DND-41 (cell line): ENCODE measurements at places on chromosomes 11 and 22.

GRCh38 chr22:19108807-19109197 lies 13.4 kb downstream of the DGCR2 start:
- peak overlapping the region; percentile 71 for H3K27ac ChIP-seq
- no peak overlapping the region for H3K4me3 ChIP-seq
- H3K36me3 ChIP-seq, result peaks cover 12% of the 10 kb centered on the region; the same call in 1 of the 2 replicates
- peaks cover 30% of the 10 kb centered on the region for H3K4me1 ChIP-seq

DNA sequence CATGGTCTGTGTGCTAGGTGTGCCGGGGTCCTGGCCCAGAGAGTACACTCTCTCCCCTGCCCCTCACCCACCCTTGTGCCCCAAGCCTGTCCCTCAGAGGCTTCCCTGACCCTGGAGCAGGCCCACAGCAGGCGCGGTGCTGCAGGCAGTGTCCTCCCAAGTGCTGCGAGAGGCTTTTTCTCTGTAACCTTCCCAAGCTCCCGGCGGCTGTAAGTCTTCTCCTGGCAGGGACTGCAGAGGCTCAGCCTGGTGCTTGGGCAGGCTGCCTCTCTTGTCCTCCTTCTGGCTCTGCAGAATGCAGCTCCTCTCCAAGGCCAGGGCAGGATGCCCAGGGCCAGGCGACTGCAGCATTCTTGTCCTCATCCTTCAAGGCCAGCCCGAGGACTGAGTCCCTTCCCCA lies 15.9 kb downstream of the RFPL1 start:
- no peak overlapping the region for H3K4me3 ChIP-seq
- no peaks in the 10 kb centered on the region for H3K4me1 ChIP-seq
- DNase-seq, result no peak
- H3K36me3 ChIP-seq, result no peaks in the 10 kb centered on the region
- no peak overlapping the region for H3K27ac ChIP-seq

GRCh38 chr11:120709808-120710207 lies 198.3 kb downstream of the GRIK4 start:
- H3K36me3 ChIP-seq, result no peaks in the 10 kb centered on the region
- peaks cover 15% of the 10 kb centered on the region for H3K27me3 ChIP-seq
- H3K4me3 ChIP-seq, result no peak overlapping the region
- H3K4me1 ChIP-seq, result no peaks in the 10 kb centered on the region

DNA sequence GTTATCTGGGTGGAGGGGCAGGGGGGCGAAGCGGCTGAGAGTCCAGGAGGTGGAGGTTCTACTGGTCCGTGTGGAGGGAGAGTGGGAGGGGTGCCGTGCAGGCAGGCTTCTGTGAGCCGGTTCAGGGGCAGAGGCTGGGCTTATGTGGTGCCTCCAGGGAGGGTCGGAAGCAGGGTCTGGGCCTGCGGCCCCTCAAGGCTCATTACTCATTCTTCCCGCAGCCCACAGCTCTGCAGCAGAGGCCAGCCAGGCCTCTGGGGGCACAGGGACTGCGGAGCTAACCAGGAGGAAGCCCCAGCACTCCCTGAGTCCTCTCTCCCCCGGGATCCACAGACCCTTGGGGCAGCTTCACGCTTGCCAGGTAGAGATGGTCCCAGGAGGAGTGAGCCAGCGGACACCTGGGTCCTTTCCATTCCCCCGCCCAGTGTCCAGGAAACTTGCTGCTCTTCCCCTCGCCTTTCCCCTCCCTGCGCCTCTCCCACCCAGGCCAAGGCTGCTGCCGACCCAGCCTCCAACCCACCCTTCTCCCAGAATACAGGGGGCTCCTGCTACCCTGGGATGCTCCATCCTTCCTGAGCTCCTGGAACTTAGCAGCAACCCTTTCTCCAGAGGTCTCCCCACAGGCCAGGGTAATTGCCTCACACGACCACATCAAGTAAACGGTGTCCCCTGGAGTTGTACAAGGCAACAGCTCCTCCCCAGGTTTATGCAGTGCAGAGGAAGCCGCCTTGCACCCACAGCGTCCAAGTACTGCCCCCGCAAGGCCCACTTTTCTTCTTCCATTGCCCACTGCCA lies 6.3 kb downstream of the NRXN2 start:
- no peaks in the 10 kb centered on the region for H3K36me3 ChIP-seq
- no peak overlapping the region for H3K4me3 ChIP-seq
- peaks cover 10% of the 10 kb centered on the region for H3K27me3 ChIP-seq

- H3K27me3 ChIP-seq, result no peaks in the 10 kb centered on the region
- H3K4me1 ChIP-seq, result no peaks in the 10 kb centered on the region
- DNase-seq, result no peak
- H3K4me3 ChIP-seq, result no peak overlapping the region
Measured at GRCh38 chr11:33185756-33186155, 24.5 kb upstream of the CSTF3 start.

GRCh38 chr11:45097721-45098493 lies 48.5 kb upstream of the PRDM11 start:
- DNase-seq, result peak; percentile 81
- H3K27ac ChIP-seq, result no peak overlapping the region
- no peaks in the 10 kb centered on the region for H3K36me3 ChIP-seq
- no peaks in the 10 kb centered on the region for H3K27me3 ChIP-seq

GRCh38 chr11:75555079-75555811 lies 6.8 kb upstream of the SERPINH1 start:
- H3K27ac ChIP-seq, result no peak overlapping the region
- no peaks in the 10 kb centered on the region for H3K4me1 ChIP-seq
- no peak overlapping the region for H3K4me3 ChIP-seq
- H3K36me3 ChIP-seq, result no peaks in the 10 kb centered on the region
- DNase-seq, result no peak

DNA sequence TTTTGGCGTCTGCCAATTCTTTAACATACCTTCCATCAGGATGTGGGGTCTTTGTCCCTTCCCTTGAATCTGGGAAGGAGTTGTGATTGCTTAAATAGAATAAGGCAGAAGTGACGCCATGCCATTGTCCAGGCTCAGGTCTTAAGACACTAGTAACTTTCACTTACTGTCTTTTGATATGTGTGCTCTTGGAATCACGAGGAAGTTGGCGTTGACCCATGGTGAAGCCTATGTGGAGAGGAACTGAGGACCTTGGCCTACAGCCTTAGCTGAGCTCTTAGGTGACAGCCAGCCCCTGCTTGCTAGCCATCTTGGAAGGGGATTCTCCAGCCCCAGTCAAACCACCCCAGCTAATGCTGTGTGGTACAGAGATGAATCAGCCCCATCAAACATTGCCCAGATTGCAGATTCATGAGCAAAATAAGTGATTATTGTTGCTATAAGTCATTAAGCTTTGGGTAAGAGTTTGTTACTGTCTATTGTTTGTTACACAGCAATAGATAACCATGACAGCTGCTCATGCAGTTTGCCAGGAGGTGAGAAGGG lies 17.6 kb upstream of the CLPB start:
- H3K4me1 ChIP-seq, result no peaks in the 10 kb centered on the region
- no peak overlapping the region for H3K27ac ChIP-seq
- peaks cover 13% of the 10 kb centered on the region for H3K27me3 ChIP-seq
- DNase-seq, result no peak
- H3K36me3 ChIP-seq, result no peaks in the 10 kb centered on the region
- H3K4me3 ChIP-seq, result no peak overlapping the region

DNA sequence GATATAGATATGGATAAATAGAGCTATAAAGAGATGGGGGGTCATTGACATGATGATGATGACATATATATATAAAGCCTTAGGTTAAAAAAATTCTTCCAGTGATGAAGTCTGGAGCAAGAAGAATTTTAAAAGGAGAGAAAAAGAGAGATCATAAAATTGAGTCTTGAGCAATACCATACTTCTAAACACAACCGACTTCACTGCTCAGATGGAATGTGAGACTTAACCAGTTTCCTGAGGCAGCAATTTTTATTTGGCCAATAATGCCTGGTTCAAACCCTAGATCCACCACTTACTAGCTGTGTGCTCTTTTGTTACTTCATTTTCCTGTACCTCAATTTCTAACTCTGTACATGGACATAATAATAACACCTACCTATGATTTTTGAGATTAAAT lies 229.5 kb downstream of the TTC28 start:
- no peaks in the 10 kb centered on the region for H3K4me1 ChIP-seq
- H3K4me3 ChIP-seq, result no peak overlapping the region
- no peaks in the 10 kb centered on the region for H3K36me3 ChIP-seq
- no peak for DNase-seq
- H3K27ac ChIP-seq, result no peak overlapping the region

- no peaks in the 10 kb centered on the region for H3K4me1 ChIP-seq
- H3K27ac ChIP-seq, result no peak overlapping the region
- H3K36me3 ChIP-seq, result no peaks in the 10 kb centered on the region
- peaks cover 6% of the 10 kb centered on the region for H3K27me3 ChIP-seq
- H3K4me3 ChIP-seq, result no peak overlapping the region
- DNase-seq, result no peak
Measured at GRCh38 chr22:38940811-38941384, 16.5 kb upstream of the APOBEC3A start.

GRCh38 chr11:43953521-43953920 lies 11.1 kb downstream of the C11orf96 start:
- H3K27ac ChIP-seq, result no peak overlapping the region
- no peaks in the 10 kb centered on the region for H3K27me3 ChIP-seq
- no peak overlapping the region for H3K4me3 ChIP-seq
- no peaks in the 10 kb centered on the region for H3K36me3 ChIP-seq

DNA sequence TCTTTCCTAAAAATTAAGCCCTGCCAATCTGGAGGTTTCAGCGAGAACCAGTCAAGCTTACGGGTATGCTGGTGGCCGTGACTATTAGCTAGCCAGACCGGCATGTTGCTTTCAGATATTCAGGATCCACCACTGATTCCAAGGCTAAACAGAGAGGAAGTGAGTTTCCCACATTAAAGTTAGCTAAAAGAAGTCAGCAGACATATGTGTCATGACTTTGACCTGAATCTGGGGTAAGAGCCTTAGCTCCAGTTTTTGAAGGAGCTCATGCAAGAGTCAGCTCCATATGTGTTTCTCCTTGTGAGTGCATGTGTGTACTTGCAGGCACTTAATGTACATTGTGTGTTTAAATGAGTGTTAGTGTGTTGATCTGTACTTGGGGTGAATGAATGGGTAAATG lies 1.4 kb downstream of the ZFPL1 start:
- H3K4me1 ChIP-seq, result peaks cover 44% of the 10 kb centered on the region
- H3K36me3 ChIP-seq, result peaks cover 75% of the 10 kb centered on the region
- H3K27me3 ChIP-seq, result no peaks in the 10 kb centered on the region
- no peak overlapping the region for H3K27ac ChIP-seq

DNA sequence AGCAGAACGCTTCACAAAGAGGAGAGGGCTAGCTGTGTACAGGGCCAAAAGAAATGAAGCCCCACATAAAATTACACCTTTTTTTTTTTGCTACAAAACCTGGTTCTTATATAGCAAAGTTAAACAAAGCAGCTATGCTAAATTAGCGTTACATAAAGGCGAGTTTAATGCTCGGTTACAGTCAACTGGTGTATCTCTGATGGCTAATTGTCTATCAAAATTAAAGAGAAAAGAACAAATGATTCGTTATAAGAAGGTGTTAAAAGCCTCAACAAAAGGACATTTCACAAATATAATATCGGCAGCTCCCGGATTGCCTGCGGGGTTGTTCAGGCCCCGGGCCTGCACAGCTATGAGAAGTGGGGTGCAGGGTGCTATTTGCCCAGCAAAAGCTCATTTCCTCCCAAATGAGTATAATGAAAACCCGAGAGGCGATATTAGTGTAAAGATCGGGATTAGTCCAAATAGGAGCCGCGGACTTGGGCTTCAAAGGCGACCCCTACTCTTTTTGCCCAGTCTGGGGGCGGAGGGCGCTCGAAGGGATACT lies 13.3 kb upstream of the PAX6 start:
- peaks cover 8% of the 10 kb centered on the region for H3K27me3 ChIP-seq
- H3K27ac ChIP-seq, result no peak overlapping the region
- DNase-seq, result no peak
- H3K4me1 ChIP-seq, result no peaks in the 10 kb centered on the region
- no peak overlapping the region for H3K4me3 ChIP-seq
- no peaks in the 10 kb centered on the region for H3K36me3 ChIP-seq

GRCh38 chr22:33544707-33545106 lies 375.6 kb downstream of the LARGE1 start:
- H3K4me3 ChIP-seq, result no peak overlapping the region
- no peaks in the 10 kb centered on the region for H3K27me3 ChIP-seq
- H3K27ac ChIP-seq, result no peak overlapping the region
- H3K4me1 ChIP-seq, result no peaks in the 10 kb centered on the region
